ENCODE measurements at places on chromosomes 3 and 15.

DNA sequence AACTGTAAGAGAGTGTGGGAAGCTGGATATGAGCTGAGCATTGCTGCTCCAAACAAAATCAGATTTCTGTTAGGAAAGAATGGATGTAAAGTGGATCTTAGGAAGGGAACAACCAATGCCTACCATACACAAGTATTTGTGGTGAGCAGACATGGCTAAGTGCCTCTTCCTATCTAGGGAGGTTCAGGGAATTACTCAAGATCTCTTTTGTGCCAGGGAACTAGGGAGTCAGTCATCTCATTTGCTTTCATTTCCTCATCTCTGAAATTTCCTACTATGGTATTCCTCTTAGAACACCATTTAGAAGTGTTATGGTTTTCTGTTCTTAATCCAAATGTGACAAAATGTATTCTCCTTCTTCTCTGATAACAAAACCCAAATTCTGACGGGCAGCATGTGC is 396.5 kb downstream of the FHIT start:
- no peak for DNase-seq

GRCh38 chr3:183260167-183260904 is 7.3 kb downstream of the B3GNT5 start:
- no peak for DNase-seq

GRCh38 chr3:87179642-87180041 is 47.5 kb upstream of the CHMP2B start:
- no peak for DNase-seq

- no peak for DNase-seq
Measured at GRCh38 chr3:9676785-9677184, 26.8 kb upstream of the CPNE9 start.

- DNase-seq = no peak
Measured at GRCh38 chr3:87298111-87298718, 21.8 kb upstream of the POU1F1 start.

DNA sequence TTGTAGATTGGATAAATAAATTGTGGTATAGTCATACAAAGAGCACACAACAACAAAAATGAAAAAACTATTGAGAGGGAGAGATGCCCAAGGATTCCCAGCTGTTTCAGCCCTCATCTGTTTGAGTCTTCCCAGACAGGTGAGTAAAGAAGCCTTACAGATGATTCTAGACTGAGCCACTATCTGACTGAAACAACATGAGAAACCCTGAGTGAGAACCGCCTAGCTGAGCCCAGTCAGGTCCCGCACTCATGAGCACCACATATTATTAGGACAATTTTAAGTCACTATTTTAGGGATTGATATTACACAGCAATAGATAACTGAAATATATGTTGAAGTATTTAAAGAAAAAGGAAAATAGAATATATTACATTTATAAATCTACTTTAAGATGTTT is 19.0 kb downstream of the POPDC2 start:
- no peak for DNase-seq

GRCh38 chr3:48451270-48451669 is 4.7 kb downstream of the ATRIP start:
- DNase-seq = no peak

GRCh38 chr3:122940628-122941086 is 86.9 kb downstream of the SEMA5B start:
- DNase-seq = no peak

DNA sequence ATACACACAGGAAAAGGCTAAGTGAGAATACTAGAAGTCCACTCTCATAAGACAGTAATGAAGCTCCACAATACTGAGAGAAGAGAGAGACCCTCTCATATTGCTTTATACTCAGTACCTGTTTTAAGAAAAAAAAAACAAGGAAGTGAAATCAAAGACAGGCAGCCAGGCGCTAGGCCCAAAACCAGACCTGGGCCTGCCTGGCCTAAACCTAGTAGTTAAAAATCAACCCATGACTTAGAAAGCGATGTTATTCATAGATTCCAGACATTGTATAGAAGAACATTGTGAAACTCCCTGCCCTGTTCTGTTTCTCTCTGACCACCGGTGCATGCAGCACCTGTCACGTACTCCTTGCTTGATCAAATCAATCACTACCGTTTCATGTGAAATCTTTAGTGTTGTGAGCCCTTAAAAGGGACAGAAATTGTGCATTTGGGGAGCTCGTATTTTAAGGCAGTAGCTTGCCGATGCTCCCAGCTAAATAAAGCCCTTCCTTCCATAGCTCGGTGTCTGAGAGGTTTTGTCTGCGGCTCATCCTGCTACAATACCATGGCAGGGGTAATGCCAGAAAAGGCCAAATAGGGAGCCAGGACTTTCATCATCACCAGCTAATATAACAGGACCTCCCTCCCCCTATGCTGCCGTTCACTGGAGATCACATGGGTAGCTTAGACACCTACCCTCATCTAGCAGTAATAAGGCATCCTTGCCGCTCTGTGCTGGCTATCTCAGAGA is 1294.1 kb downstream of the NSUN3 start:
- no peak for DNase-seq

GRCh38 chr3:12392101-12392878 is 92.0 kb upstream of the TSEN2 start:
- DNase-seq = no peak

GRCh38 chr15:48516121-48516520 is 129.4 kb downstream of the FBN1 start:
- no peak for DNase-seq

DNA sequence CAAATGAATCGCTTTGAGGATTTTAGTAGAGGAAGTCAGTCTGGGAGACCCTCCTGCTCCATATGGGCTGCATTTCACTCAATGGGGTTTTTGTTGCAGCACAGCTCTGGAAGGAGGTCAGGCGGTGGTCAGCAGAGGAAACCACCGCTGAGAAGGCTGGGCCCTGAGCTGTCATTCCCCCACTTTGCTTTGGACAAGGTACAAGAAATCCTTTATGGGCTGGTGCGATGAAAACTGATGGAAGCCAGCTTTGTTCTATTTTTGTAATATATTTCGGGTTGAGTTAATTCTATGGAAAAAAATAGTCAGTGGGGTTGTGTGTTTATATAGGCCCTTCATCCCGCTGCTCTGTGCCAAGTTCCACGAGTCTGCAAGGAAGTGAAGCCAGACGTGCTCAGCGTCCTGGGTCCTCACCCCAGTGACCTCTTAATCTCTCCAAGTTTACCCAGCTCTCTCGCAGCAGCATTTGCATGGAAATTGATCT is 157.1 kb upstream of the TMC3 start:
- no peak for DNase-seq

GRCh38 chr3:152664766-152665165 is 170.2 kb upstream of the P2RY1 start:
- DNase-seq = no peak

- DNase-seq = no peak
Measured at GRCh38 chr15:80277147-80277546, 25.1 kb upstream of the CTXND1 start.

DNA sequence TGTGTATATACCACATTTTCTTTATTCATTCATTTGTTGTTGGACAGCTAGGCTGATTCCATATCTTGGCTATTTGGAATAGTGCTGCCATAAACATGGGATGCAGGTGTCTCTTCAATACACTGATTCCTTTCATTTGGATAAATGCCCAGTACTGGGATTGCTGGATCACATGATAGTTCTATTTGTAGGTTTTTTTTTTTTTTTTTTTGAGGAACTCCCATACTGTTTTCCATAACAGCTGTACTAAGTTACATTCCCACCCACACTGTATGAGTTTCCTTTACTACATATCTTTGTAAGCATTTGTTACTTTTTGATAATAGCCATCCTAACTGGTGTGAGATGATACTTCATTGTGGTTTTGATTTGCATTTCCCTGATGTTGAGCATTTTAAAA is 437.7 kb downstream of the DIPK2A start:
- no peak for DNase-seq

DNA sequence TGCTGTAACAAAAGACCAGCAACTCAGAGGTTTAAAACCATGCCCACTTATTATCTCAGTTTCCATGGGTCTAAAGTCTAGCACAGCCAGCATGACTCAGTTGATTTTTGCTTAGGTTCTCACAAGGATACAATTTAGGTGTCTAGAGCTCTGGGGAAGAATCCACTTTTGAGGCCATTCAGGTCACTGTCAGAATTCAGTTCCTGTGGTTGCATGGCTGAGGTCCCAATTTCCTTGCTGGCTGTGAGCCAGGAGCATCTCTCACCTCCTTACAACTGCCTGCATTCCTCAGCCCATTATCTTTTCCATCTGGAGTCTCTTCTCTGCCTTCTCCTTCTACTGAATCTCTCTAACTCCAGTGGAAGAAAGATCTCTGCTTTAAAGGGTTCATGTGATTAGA is 240.5 kb upstream of the CFAP20DC start:
- no peak for DNase-seq

DNA sequence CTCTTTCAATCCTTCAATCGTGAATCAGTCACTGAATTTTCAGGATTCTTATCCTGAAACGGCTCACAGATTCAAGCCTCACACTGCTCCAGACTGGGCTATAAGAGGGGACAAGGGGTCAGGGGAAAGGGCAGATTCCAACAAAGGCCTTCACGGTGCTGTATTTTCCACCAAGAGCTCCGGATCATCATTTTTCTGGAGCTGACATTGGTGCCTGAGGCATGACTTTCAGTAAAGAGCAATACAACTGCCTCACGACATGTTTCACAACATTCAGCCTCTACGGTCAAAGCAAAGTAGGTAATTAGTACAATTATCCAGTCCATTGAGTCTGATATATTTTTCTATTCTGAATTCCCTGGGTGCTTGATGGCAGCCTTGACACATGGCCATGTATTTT is 185.0 kb upstream of the PRICKLE2 start:
- no peak for DNase-seq

GRCh38 chr3:41960826-41961750 is 815 bp downstream of the ULK4 start:
- DNase-seq = peak; percentile 33

DNA sequence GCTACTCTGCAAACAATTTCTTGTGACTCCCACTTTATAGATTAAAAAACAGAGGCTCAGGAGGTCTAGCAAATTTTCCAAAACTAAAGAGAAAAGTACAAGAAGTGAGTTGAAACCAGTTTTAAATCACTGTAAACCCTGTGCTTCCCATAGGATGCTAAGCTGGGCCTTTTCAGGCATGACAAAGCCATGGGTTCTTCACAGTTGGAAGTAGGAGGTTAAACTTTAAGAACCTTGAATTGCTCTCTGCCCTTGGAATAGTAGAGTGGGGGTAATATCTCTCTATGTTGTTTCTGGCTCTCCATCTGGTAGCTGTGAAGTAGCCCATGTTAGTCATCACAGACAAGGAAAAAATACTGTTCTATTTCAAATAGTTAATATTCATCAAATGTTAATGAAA is 193.6 kb upstream of the SATB1 start:
- DNase-seq = no peak

- no peak for DNase-seq
Measured at GRCh38 chr3:100603469-100603868, 5.9 kb upstream of the ADGRG7 start.

DNA sequence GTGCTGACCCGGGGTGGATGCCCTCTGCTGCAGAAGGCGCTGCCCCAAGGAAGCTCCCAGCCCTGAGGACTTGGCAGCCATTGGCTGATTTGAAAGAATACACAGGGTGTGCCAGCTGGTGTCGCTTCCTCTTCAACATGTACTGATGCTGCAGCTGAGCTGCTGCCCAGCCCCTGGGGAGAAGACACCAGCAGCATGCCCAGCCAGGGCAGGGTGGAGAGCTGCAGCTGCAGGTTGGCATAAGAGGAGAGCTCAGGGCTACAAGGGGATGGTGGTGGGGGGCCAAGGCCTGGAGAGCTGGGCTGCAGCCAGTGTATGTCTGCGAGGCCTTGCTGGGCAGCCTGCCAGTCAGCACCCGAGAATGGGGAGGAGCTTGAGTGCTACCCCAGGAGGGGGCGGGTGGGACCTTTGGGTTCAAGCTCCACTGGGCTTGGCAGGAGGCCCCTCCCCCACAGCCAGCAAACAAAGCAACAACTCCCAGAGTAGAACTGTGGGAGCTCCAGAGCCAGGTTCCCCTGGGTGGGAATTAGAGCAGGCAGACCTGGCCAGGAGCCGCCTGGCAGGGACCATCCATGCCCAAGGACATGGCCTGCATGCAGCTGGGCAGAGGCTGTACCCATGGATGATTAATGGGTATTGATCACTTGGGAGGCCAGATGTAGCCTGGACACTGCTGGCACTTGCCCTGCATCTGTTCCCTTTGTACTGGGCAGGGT is 9.2 kb upstream of the SEMA4B start:
- no peak for DNase-seq

- no peak for DNase-seq
Measured at GRCh38 chr3:41599127-41599484, 362.8 kb downstream of the ULK4 start.

- DNase-seq = no peak
Measured at GRCh38 chr3:141235661-141236171, 4.1 kb downstream of the PXYLP1 start.

DNA sequence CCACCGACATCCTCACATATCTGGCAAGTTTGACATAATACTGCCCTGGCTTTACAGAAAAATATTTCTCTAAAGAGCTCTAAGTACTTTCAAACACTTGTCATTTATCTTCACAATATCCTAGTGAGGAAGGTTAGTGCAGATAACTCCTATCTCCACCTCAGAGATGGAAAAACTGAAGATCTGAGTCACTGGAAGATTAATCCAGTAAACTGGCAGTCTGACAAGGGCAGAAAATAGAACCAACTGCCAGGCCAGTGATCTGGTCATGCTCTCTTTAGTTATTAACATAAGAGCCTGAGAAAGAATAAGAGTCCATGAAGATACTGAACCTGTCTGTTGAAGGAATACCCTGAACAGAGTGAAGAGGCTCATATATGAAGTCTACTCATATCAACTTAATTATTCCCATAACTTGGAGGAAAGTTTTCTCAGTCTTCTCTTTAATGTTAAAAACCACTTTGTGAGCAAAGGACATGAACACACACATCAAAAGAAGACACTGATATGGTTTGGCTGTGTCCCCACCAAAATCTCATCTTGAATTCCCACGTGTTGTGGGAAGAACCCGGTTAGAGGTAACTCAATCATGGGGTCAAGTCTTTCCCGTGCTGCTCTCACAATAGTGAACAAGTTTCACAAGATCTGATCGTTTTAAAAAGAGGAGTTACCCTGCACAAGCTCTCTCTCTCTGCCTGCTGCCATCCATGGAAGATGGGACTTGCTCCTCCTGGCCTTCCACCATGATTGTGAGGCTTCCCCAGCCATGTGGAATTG is 61.4 kb downstream of the GOLIM4 start:
- no peak for DNase-seq

DNA sequence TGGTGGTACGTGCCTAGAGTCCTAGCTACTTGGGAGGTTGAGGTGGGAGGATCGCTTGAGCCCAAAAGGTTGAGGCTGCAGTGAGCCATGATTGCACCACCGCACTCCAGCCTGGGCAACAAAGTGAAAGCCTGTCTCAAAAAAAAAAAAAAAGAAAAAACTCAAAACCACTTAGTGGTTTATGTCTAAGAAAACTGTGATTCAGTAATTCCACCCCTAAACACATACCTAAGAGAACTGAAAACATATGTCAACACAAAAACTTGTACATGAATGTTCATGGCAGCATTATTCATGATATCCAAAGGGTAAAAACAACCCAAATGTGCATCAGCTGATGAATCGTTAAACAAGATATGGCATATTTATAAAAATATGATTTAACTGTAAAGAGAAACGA is 14.3 kb downstream of the SPG21 start:
- DNase-seq = no peak
